ENCODE measurements at places on chromosomes 5 and 9. TPM values are rescaled to one million over a fixed set of nuclear protein-coding genes. Genes with fewer than 3 reads are reported as not detected.
A peak's percentile ranks its signal among the peaks of the same experiment; 100 is the strongest.

ADCY2 gene
- total RNA-seq = not detected

CPEB4 gene
- total RNA-seq = 13.0 TPM

IFNK gene
- total RNA-seq = not detected

IL5 gene
- not detected for total RNA-seq

STC2 gene
- total RNA-seq = 10.9 TPM

AQP7 gene
- total RNA-seq = not detected

ZNF883 gene
- 1.1 TPM for total RNA-seq

DNA sequence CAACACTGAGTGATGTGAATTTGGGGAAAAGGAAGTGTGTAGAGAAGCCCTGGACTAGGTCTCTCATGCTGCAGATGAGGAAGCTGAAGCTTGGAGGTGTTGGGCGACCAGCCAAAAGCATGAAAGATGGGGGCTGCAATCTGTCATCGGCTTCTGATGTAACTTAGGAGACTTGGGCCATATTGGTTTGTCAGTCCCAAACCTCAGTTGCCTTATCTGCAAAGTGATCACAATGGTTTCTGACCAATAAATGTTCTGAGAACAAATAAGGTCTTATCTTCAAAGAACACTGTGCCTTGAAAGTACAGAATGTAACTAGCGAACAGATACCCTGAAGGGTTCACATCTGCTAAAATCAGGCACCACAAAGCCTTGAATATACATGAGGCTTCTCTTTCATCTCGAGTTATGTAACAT lies 198.4 kb upstream of the NR3C1 start:
- H3K27ac ChIP-seq = no peak overlapping the region
- H3K36me3 ChIP-seq = peaks cover 16% of the 10 kb centered on the region
- no peak for DNase-seq
- H3K4me1 ChIP-seq = peaks cover 31% of the 10 kb centered on the region
- H3K4me3 ChIP-seq = no peak overlapping the region

DNA sequence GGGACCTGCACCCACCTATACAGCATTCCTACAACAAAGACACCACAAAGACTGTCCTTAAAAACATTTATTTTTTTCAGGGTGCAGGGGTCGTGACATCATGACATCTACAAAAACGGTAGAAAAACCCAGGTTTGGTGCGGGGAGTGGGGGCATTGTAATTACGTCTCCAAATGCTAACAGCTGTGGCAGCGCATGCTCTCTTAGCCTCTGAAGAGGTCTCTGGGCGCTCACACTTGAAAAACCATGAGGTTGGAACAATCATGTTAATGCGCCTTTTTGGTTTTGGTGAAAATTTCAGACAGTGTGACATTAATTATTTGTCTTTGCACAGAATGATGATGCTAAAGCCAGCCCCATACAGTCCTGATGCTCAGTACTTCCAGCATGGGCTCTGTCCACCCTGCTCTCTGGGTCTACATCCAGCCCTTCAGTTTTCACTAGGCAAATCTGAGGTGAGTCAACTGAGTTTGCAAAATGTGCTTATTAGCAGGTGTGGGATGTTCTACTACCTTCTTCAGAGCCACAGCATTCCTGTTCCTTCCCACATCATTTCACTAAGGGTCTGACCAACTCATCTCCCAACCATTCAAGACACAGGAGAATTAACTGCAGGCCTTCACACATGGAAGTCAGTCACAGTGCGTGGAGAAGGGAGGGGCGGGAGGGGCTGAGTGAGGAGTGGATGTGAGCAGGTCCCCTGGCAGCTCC lies 14.1 kb downstream of the ALDH1B1 start:
- H3K36me3 ChIP-seq = no peaks in the 10 kb centered on the region
- DNase-seq = no peak
- no peak overlapping the region for H3K27ac ChIP-seq
- H3K4me3 ChIP-seq = no peak overlapping the region
- no peaks in the 10 kb centered on the region for H3K4me1 ChIP-seq

DNA sequence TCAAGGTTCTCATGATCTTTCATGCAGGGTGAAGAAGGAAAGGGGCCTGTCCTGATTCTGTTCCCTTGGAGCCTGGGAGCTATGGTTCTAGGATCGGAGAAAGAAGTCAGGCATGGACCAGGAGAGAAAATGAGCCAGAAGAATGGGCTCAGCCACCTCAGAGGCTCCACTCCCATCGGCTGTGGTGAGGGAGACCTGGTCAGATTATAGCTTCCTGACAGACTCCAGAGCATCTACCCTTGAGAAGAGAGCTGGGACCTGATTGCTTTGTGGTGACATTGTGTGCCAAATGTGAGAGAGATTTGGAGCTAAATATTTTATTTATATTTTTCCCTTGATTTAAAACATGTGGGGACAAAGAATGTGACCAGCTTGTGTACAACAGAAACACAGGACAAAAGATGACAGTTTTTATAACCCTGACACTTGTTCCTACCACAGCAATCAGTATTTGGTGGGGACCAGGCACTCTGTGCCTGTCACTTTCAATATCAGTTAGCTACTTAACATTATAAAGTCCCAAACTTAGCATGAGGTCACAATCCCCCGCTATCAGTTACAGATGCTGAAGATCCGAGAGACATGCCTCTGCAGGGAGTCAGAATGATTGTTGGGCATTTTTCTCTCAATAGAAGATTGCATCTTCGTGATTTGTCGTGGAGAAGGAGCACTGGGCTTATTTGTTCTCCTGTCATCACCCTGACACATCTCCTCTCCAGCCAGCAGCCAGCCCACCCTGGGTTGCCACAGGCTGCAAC lies 228.3 kb upstream of the ADAMTS16 start:
- no peaks in the 10 kb centered on the region for H3K4me1 ChIP-seq
- peaks cover 1% of the 10 kb centered on the region for H3K27me3 ChIP-seq
- no peak overlapping the region for H3K27ac ChIP-seq
- no peak overlapping the region for H3K4me3 ChIP-seq
- DNase-seq = no peak

- H3K27ac ChIP-seq = no peak overlapping the region
- no peak overlapping the region for H3K4me3 ChIP-seq
- DNase-seq = no peak
- no peaks in the 10 kb centered on the region for H3K27me3 ChIP-seq
Observed at GRCh38 chr5:2353211-2353610, 398.3 kb downstream of the IRX2 start.

DNA sequence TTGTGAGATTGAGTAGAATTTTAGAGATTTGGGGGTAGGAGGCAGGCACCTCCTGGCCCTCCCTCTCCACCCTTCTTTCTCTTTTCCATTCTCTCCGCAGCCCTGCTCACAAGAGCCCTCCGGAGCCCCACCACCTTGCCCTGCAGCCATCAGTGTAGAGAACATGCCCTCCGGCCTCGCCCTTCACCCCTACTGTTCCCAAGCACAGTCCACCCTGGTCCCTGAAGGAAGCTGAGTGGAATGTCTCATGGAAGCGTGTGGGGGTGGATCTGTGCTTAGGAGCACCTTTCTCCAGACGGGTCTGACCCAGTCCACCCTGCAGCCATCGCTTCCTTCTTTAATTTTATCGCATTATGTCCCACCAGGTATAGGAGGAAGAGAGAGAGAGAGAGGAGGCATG lies 267.1 kb downstream of the NSG2 start:
- no peak overlapping the region for H3K27ac ChIP-seq
- no peaks in the 10 kb centered on the region for H3K36me3 ChIP-seq
- H3K4me3 ChIP-seq = no peak overlapping the region
- peaks cover 18% of the 10 kb centered on the region for H3K27me3 ChIP-seq
- no peaks in the 10 kb centered on the region for H3K4me1 ChIP-seq

DNA sequence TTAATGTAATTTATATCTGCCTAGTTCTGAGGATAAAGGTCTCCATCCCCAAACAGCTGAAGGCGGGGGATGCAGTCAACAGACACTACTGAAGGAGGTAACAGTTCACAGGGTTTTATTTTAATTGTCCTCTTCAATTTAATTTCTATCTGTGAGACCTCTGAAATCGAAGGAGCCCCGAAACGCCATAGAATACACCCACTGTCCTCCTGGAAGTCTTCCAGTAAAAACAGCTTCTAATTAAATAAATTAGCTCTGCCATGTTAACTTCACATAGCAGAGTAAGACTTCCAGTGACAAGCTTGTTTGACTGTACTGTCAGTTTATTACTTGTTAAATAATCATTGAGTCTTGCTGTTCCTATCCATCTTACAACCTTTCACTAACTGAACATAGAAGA lies 193.5 kb downstream of the SEC61B start:
- H3K36me3 ChIP-seq = no peaks in the 10 kb centered on the region
- no peak overlapping the region for H3K4me3 ChIP-seq
- no peak for DNase-seq
- H3K27me3 ChIP-seq = peaks cover 8% of the 10 kb centered on the region
- peaks cover 11% of the 10 kb centered on the region for H3K4me1 ChIP-seq

DNA sequence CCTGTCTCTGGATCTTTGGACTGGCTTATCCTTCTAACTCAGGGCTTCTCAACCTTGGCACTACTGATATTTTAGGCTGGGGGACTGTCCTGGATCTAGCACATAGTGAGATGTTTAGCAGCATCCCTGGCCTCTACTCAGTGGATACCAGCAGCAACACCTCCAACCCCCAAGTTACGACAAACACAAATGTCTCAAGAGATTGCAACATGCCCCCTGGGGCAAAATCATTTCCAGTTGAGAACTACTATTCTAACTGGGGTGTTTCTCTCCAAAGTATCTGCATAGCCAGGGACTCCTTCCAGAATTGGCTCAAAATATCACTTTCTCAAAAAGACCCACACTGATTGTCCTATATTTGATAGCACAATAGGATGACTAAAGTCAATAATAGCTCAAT lies 7.2 kb upstream of the TLR4 start:
- H3K27ac ChIP-seq = no peak overlapping the region
- peaks cover 2% of the 10 kb centered on the region for H3K27me3 ChIP-seq
- H3K4me1 ChIP-seq = no peaks in the 10 kb centered on the region
- no peaks in the 10 kb centered on the region for H3K36me3 ChIP-seq

DNA sequence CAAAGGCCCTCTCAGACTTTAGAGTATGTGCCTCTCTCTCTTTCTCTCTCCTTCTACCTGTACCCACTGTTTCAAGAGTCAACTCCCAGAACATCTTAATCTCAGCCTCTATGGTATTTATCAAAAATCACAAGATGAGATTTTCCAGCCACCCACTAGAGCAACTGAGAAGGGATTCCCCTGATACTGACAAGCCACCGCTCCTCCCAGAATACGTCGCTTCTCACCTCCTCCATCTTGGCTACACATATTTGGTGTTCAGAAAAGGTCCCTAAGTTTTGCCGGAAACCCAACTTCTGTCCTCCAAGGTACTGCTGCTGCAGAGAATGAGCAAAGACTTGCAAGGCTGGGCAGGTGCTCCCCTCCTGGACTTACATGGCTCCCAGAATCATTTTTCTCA lies 6.1 kb downstream of the GARIN3 start:
- peak overlapping the region; percentile 47 for H3K4me3 ChIP-seq
- no peaks in the 10 kb centered on the region for H3K27me3 ChIP-seq

GRCh38 chr5:7395432-7395946 lies 449 bp upstream of the ADCY2 start:
- H3K27ac ChIP-seq = no peak overlapping the region
- H3K27me3 ChIP-seq = peaks cover 45% of the 10 kb centered on the region
- H3K36me3 ChIP-seq = no peaks in the 10 kb centered on the region
- peaks cover 3% of the 10 kb centered on the region for H3K4me1 ChIP-seq
- no peak for DNase-seq
- H3K4me3 ChIP-seq = no peak overlapping the region

DNA sequence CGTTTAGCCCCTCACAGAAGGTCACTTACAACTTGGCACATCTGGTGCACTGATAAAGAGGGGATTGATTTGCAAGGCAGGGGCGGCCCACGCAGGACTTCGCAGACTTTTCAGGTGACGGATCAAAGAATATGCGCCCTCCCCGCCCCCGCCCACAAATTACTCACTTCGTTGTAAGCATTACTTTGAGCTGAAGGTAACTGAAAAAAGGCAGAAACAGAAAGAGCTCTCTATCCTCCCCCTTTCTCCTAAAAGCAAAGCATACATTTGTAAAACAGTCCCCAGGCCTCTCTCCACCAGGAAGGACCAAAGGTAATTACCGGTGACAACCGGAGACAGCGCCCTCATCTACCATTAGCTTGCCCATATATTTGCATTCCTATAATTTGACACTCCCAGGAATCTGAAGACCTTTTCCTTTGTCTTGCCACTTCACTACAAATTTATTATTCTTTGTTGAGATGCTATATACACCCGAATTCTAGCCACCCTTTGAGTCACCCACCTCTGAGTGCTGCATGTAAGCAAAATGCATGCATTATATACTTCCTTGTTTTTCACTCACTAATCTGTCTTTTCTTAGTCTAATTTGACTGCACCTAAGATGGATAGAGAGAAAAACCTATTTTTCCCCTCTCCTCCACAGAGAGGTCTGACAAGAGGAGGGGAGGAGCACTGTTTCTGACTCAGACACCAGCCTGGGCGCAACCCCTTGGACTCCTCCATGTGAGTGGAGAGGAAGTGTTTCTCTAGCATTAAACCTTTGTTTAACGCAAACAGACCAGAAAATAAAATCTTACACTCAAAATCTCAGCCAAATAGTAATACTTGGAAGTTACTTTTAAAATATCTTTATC lies 74.7 kb upstream of the SPIN1 start:
- H3K36me3 ChIP-seq = no peaks in the 10 kb centered on the region
- peak overlapping the region; percentile 86 for H3K27ac ChIP-seq
- peaks cover 34% of the 10 kb centered on the region for H3K4me1 ChIP-seq
- H3K4me3 ChIP-seq = peak overlapping the region; percentile 45

- H3K36me3 ChIP-seq = no peaks in the 10 kb centered on the region
- H3K4me3 ChIP-seq = no peak overlapping the region
- no peak overlapping the region for H3K27ac ChIP-seq
- no peak for DNase-seq
- H3K27me3 ChIP-seq = no peaks in the 10 kb centered on the region
Observed at GRCh38 chr5:161095953-161096352, 243.9 kb upstream of the ATP10B start.

DNA sequence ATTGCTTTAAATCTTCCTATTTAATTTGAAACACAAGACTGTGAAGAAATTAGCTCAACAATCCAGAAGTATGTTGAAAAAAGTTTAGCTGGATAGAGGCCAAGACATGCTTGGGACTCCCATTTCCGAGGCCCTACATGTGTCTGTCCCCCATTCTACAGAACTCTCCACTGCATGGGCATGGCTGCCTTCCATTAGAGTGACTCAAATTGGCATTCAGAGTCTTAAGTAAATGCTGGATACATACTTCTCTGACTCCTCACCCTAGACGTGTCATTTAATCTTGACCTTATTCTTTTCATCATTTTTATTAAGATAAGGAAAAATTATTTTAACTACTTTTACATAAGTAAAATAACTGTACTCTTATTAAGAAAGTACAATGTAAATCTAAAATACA lies 530.4 kb upstream of the CDH9 start:
- H3K4me1 ChIP-seq = no peaks in the 10 kb centered on the region
- H3K4me3 ChIP-seq = no peak overlapping the region
- no peak for DNase-seq

Data from activated naive CD8-positive, alpha-beta T cell treated with anti-CD3 and anti-CD28 coated beads, Interleukin-2, amount 10 ng/mL, durations not matched to agents 7 days and 5 days (primary cell).